Stimulated activated CD4-positive, alpha-beta T cell treated with anti-CD3 and anti-CD28 coated beads, Interleukin-1b, Interleukin-23, amount 100 ng/mL, for 1 hour (primary cell): ENCODE measurements at places on chromosomes 2 and 18.

- DNase-seq, result no peak
Observed at GRCh38 chr2:238695538-238695937, 152.3 kb upstream of the TWIST2 start.

DNA sequence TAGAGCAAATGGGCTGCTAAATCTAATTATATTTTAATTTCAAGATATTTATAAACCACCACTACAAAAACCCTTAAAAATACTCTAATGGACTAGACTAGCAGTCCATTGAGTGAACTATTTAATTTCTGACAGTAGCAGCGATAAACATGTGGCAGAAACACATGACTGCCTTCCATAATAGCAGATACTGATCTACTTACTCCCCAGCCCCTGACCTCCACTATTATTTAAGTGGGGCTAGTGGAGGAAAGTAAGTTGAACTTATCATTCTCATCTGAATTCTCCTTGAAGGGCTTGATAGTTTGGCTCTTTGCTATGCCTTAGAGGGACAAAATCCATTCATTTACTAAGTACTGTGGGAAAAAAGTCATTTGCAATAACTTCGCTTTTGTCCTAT is 90.8 kb downstream of the TTN start:
- DNase-seq, result no peak

DNA sequence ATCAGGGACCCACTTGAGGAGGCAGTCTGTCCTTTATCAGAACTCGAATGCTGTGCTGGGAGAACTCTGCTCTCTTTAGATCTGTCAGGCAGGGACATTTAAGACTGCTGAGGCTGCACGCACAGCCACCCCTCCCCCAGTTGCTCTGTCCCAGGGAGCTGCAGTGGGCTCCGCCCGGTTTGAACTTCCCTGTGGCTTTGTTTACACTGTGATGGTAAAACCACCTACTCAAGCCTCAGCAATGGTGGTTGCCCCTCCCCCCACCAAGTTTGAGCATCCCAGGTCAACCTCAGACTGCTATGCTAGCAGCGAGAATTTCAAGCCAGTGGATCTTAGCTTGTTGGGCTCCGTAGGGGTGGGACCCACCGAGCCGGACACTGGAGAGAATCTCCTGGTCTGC is 11.8 kb upstream of the LHCGR start:
- DNase-seq, result no peak

GRCh38 chr18:43049021-43049420 is 66.5 kb downstream of the RIT2 start:
- no peak for DNase-seq

- no peak for DNase-seq
Observed at GRCh38 chr18:3305354-3305762, 43.4 kb downstream of the MYL12B start.

- no peak for DNase-seq
Observed at GRCh38 chr2:109727929-109728447, 66.1 kb upstream of the RGPD5 start.
